ENCODE measurements at places on chromosomes 7 and 10. TPM values are rescaled to one million over a fixed set of nuclear protein-coding genes. Genes with fewer than 3 reads are reported as not detected.

Gene GNAT3
- total RNA-seq = not detected

Gene CALHM3
- total RNA-seq = 0.31 TPM

Gene OR2A1
- not detected for total RNA-seq

Gene CLEC2L
- total RNA-seq = not detected

Gene ERV3-1
- 4.0 TPM for total RNA-seq

Gene HABP2
- total RNA-seq = 0.12 TPM

Gene PLXDC2
- total RNA-seq = not detected

Gene CPA1
- total RNA-seq = not detected

Gene CALML3
- total RNA-seq = not detected

Gene CTAGE15
- total RNA-seq = not detected

Gene TUBAL3
- 0.33 TPM for total RNA-seq

Gene SDK1
- 0.72 TPM for total RNA-seq

Gene MNX1
- total RNA-seq = 4.1 TPM

Gene ZNF680
- 2.6 TPM for total RNA-seq

Gene MEIG1
- total RNA-seq = 1.00 TPM

Gene UCN3
- not detected for total RNA-seq

Gene SORCS3
- not detected for total RNA-seq

Gene BET1
- 30.3 TPM for total RNA-seq

Gene DDC
- 1.2 TPM for total RNA-seq

Gene ADARB2
- not detected for total RNA-seq

Gene PTPN20
- total RNA-seq = 4.5 TPM

Gene SORBS1
- 0.63 TPM for total RNA-seq

Gene BCL7B
- 68.4 TPM for total RNA-seq

Gene NODAL
- not detected for total RNA-seq

Gene LRRN3
- not detected for total RNA-seq

Gene SCIN
- 0.45 TPM for total RNA-seq

Gene ZNF783
- total RNA-seq = 4.0 TPM

Gene GPR22
- not detected for total RNA-seq

Gene AQP1
- total RNA-seq = 0.40 TPM

Gene CDK5
- 35.2 TPM for total RNA-seq

Gene CYP3A7
- total RNA-seq = not detected

Gene LSM5
- total RNA-seq = 94.1 TPM

Gene COL28A1
- 0.56 TPM for total RNA-seq

Gene UCMA
- not detected for total RNA-seq

Gene ADCY1
- 2.4 TPM for total RNA-seq

Gene NPFFR1
- not detected for total RNA-seq

Gene CDH23
- 3.9 TPM for total RNA-seq

Gene SP8
- total RNA-seq = not detected

Gene PHYHIPL
- 0.16 TPM for total RNA-seq

Gene SLF2
- total RNA-seq = 10.9 TPM

Gene IDI2
- not detected for total RNA-seq

Gene RAB11FIP2
- 18.4 TPM for total RNA-seq

Gene CDHR3
- 5.4 TPM for total RNA-seq

Gene CUL2
- total RNA-seq = 24.8 TPM

Gene FAM241B
- total RNA-seq = 18.8 TPM

Gene RSPH10B2
- total RNA-seq = not detected

Gene MPP7
- not detected for total RNA-seq

Gene TMEM176A
- not detected for total RNA-seq

Gene TNKS2
- total RNA-seq = 18.9 TPM

Gene NEURL1
- 0.50 TPM for total RNA-seq

Gene EIF4EBP2
- total RNA-seq = 10.3 TPM

Gene ABCA13
- total RNA-seq = not detected

Gene STEAP4
- total RNA-seq = not detected

Gene CALN1
- not detected for total RNA-seq

Gene OR6V1
- total RNA-seq = not detected
